Vagina (tissue), 2 donors: ENCODE measurements at places on chromosomes 12 and 14. TPM values are rescaled to one million over a fixed set of nuclear protein-coding genes. Genes with fewer than 3 reads are reported as not detected.

DNA sequence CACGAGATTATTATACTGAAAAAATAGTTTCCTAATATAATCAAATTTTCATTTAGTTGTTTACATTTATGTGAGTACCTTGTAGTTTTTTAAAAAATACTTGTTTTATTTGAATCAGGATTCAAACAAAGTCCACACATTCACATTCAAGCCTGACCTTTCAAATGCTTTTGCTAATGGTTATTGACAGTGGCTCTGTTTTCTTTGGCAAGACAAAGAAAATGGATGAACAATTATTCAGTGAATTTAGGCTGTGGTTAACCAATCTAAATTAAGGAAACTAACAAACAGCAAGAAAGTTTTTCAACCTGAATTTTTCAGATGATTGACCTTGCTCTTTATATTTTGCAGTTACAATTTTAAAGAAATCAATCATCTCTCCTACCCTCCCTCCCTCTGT is 9.7 kb downstream of the SLC4A8 start:
- DNase-seq: no peak
- H3K4me3 ChIP-seq: no peak overlapping the region
- no peaks in the 10 kb centered on the region for H3K27me3 ChIP-seq
- H3K4me1 ChIP-seq: no peaks in the 10 kb centered on the region
- H3K27ac ChIP-seq: no peak overlapping the region
- H3K36me3 ChIP-seq: no peaks in the 10 kb centered on the region

DNA sequence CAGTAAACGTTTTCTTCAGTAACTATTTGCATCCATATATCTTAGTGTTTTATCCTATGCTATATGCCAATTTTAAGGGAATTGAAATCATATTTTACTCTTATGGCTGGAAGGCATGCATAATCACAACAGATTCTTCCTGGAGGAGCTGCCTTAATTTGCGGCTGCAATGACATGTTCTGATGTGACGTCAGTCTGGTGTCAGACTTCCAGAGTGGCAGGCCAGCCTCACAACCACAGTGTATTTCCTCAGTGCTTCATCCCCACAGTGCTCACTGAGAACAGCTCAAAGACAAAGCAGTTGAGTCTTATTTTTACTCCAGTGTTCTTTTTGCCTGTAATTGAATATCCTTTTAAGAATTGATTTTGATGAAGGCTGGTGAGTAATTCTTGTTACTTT is 107.1 kb downstream of the PLEKHA5 start:
- H3K4me3 ChIP-seq: no peak overlapping the region
- no peaks in the 10 kb centered on the region for H3K36me3 ChIP-seq
- no peak for DNase-seq
- H3K27ac ChIP-seq: no peak overlapping the region
- H3K4me1 ChIP-seq: peaks cover 38% of the 10 kb centered on the region

GRCh38 chr14:49880267-49881064 is 12.4 kb upstream of the ARF6 start:
- H3K4me3 ChIP-seq: no peak overlapping the region
- peaks cover 13% of the 10 kb centered on the region for H3K4me1 ChIP-seq
- H3K36me3 ChIP-seq: no peaks in the 10 kb centered on the region
- DNase-seq: no peak
- H3K27me3 ChIP-seq: no peaks in the 10 kb centered on the region
- H3K27ac ChIP-seq: no peak overlapping the region

The FBRSL1 gene
- 11.0 TPM for total RNA-seq

The CLEC4C gene
- not detected for total RNA-seq

The HOXC13 gene
- total RNA-seq: not detected

The BDKRB1 gene
- 2.5 TPM for total RNA-seq

The ENDOU gene
- total RNA-seq: 21.4 TPM
